ENCODE measurements at places on chromosomes 12 and 14.

DNA sequence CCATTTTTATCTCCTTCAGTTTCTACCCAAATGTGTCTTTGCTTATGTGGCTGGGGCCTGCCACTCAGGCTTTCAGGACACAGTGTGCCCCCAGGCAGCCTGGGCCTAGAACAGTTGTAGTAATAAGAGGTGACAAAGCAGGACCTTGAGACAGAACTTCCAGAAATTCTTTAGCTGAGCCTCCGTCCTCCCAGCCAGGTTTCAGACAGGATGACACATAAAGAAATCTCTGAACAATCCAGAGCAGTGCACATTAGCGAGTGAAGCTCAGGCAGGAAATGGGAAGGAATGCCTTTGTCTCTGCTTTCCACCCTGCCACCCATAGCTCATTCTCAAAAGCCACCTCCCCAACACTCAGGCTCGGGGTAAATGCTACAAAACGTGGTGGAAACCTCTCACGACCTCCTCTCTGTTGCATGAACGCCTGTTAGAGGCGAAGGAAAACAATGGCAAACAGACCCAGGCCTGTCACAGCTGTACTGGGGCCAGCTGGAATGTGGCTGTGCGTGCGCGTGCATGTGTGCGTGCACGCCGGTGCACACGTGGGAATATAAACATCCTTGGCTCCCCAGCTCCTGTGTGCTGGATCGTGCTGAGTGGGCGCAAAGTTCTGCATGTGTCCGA is 286.7 kb downstream of the ZFP36L1 start:
- no peak for DNase-seq

DNA sequence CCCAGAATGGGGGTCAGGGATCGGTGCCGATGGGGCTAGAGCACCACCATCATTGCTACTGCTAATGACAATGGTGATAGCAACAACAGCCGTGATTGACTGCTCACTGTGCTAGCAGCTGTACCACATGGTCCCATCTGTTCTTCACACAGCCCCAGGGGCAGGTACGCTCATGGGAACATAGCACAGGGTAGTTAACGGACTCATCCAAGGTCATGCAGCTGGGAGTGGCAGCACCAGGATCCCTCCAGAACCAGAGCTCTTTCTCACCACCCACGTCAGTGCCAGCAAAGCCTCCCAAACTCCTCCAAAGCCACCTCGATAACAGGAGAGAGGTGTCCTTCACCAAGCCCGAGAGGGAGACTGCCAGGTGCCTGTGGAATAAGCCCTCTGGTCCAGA is 11.2 kb upstream of the DYNC1H1 start:
- no peak for DNase-seq

- DNase-seq = no peak
Observed at GRCh38 chr12:31732926-31733548, 4.2 kb upstream of the AMN1 start.

DNA sequence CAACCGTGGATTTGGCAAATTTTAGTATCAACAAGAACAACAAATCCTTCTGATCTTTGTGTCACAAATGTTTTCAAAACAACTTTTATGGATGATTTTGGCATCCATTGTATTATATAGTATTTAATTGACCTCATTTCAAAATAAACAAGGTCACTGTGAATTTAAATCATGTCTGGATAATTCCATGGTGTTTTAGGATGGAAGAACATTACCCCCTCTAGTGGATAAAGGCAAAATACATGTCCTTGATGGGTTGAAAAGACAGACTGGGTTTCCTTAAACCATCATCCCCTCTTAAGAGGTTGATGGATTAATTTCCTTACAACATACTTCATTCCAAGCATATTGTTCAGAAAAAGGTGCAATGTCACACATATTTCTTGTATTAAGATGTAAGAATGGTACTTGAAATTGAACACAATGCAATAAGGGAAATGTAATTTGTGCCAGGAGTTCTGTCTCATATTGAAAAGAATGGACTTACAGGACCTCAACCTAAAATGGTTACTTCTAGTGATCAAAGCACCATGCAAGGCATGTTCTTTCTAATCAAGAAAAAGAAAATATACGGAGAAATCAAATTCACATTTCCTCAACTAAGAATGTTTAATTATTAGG is 352.0 kb downstream of the BCAT1 start:
- no peak for DNase-seq

- no peak for DNase-seq
Observed at GRCh38 chr14:90556012-90556477, 159.2 kb downstream of the CALM1 start.

DNA sequence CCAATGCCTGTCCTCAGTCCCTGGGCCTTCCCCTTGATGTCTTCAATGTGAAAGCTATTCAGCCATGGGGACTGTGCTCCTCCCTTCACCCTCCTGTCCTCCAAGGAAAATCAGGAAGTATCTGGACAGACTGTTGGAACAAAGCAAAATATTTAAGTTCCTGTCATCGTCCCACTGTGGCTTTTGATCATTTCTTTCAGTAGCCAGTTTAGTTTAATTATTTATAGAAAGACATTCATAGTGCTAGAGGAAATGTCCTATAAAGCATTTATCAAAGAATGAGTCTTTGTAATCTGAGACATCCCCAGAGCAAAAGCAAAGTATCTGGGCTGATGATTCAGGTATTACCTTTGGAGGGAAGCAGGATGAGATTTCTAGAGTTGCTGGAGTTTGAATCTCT is 254.1 kb downstream of the NRXN3 start:
- no peak for DNase-seq

GRCh38 chr14:77985211-77985615 is 185.0 kb upstream of the NRXN3 start:
- DNase-seq = no peak

- DNase-seq = no peak
Observed at GRCh38 chr12:131751335-131751734, 40.4 kb downstream of the SFSWAP start.

DNA sequence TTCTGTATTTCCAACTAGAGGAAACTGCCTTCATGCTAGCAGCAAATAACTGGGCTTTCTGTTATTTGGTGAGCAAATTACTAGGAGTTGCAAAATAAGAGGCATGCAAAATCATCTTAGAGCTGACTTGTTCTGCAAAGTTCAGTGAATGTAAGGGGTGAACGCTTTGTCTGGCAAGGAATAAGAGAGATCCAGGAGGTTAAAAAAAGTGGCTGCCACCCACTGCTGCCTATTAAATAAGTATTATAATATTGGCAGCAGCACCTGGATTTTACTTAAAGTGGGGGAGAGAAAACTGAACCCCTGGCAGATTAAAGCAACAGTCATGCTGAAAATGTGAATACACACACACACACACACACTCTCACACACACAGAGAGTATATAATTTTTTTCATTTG is 557.0 kb downstream of the FLRT2 start:
- DNase-seq = no peak

GRCh38 chr12:55899082-55899481 is 28.6 kb downstream of the PYM1 start:
- DNase-seq = peak; percentile 30

GRCh38 chr12:6632026-6632983 is 3.5 kb downstream of the LPAR5 start:
- DNase-seq = peak; percentile 34

Data from activated CD4-positive, alpha-beta T cell treated with anti-CD3 and anti-CD28 coated beads, Interleukin-2, amount 50 U/mL, for 4 hours (primary cell).